HL-60 (cell line): ENCODE measurements at places on chromosomes 3 and 15.

- DNase-seq, result peak; percentile 72
Measured at GRCh38 chr3:72533591-72534473, 314.4 kb downstream of the SHQ1 start.

DNA sequence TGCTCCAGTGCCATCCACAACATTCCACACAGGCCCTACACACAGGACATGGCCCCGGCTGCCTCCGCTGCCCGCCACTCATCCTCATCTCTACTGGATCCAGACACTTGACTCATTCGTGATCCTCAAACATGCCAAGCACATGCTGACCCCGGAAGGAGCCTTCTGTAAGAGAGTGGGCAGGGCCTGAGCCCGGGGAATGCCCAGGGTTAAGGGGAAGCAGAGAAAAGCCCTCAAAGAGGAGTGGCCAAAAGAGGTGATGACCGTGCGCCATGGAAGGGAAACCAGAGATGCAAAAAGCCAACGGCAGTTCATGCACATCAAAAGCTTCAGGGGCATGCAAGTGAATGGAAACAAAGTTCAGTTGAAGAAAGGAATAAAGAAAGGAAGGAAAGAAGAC is 46.1 kb downstream of the RFTN1 start:
- DNase-seq, result no peak

GRCh38 chr3:101512396-101512645 is 691 bp downstream of the SENP7 start:
- DNase-seq, result no peak

DNA sequence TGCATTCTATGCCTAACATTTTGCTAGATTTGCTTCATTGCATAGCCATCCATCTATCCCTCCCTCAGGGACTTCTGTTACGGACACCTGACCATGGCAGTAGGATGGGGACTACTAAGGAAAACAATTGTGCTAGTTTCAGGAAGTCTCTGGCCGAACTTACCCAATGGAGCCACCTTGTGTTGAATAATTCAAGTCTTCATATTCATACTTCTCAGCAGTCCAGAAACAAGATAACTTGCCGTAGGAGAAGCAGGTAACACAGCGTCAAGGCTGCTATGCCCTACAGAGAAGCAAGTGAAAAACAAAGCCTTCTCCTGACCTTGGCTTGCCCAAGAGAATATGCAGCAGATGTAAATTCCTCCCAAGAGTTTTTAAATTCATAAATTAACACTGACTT is 685.3 kb downstream of the GRM7 start:
- no peak for DNase-seq

- DNase-seq, result peak; percentile 78
Measured at GRCh38 chr3:18295171-18295920, 129.8 kb downstream of the SATB1 start.

- DNase-seq, result no peak
Measured at GRCh38 chr3:157275832-157276231, 115.9 kb upstream of the CCNL1 start.

- peak; percentile 70 for DNase-seq
Measured at GRCh38 chr15:40320931-40321371, 2.5 kb upstream of the INAFM2 start.
